ENCODE measurements at places on chromosomes 3 and 15. TPM values are rescaled to one million over a fixed set of nuclear protein-coding genes. Genes with fewer than 3 reads are reported as not detected.

The BFSP2 gene
- total RNA-seq: not detected

DNA sequence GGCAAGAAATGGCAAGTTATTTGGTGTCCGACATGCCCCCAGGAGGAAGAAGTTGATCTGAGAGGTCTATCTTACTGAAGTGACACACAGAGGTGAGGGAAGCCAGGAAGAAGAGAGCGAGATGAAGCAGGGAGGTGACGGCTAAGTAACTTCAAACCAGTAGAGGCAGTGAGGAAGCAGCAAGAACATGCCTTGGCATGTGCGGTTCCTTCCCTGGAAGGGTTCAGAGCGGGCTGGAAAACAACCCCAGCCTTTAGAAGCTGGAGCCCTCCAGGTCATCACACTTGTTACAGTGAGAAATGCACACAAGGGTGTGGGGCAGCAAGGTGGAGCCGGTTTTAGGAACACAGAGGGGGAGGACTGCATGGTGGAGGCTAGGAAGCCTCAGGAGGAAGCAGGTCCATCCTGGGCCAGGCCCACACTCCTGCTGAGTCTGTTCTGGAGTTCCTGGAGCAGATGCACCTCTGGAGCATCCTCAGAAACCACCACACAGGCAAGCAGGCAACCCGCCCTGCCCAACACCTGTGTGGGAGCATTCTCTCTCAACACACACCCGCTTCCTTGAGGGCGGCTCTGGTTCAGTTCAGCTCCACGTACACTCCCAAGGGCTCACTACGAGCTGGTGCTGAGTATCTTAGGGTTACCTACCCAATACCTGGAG lies 47.1 kb downstream of the POC1A start:
- DNase-seq: no peak

GRCh38 chr3:44476181-44476611 lies 1.3 kb downstream of the ZNF445 start:
- DNase-seq: no peak

DNA sequence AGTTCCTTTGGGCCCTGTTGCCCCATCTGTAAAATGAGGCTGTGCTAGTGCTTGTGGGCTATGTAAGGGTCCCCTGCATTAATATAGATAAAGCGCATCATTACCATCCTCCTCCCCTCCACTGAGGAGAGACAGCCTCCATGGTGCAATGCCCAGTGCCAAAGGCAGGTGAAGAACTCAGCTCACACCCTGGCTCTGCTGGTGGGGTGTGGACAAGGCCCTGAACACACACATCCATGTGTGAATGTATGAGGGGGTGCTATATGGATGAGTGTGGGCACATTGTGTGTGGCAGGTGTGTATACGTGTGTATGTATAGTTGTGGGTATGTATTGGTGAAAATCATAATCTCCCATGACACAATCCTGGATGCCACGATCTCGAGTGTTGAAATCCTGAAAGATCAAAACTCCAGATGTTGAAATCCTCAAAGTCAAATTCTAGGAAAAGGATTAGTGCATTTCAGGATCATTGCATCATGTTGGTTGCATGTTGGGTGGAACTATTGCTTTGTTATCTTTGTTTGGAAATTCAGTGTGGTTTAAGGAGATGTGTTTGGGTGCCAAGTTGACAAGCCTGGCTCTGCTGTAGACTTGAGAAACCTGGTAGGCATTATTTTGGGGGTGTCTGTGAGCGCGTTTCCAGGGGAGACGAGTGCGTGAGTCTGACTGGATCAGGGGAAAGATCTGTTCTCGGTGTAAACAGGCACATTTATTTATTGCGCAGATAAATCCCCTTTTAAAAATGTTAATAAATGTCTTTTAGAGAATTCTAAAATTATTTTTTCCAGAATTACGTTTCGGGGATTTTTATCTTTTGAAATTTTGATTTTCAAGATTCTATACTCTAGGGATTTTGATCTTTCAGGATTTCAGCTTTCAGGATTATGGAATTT lies 42.0 kb upstream of the SEC61A1 start:
- no peak for DNase-seq

DNA sequence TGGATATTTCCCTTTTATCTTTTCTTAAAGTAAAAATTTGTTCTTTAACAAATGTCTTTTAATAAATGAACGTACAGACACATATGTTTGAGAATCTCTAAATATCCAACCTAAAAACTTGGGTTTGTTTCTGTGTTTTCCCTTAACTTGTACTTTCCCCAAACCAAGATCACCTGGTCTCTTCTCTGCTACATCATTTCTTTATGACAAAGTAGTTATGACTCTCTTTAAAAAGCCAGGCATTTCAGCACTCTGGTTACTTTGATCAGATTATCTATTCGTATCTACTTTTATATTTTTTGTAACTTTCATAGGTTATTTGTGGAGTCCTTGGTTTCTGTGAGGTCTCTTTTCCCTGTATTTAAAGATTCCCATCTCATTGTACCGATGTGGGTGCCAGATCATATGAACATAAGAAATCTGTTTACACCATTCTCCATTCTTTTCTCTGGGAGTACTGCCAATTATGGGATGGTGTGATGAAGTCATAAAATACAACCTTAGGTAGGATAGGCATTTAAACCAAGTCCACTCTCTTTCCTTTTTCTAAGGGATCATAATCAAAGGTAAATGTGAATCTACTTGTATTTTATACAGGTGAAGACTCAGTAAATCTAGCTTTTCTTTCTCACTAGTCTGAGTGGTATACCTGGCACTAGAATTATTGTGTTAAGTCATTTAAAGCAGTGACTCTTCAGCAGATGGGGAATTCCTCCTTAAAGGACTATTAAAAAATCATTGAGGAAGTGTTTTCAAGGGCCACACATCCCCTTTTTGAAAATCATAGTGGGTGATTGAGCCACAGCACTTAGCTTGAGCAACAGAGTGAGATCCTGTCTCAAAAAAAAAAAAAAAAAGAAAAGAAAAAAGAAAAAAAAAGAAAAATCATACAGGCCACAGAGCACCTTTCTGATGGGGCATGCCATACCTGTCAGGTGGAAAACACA lies 12.4 kb upstream of the NFKBIZ start:
- no peak for DNase-seq

DNA sequence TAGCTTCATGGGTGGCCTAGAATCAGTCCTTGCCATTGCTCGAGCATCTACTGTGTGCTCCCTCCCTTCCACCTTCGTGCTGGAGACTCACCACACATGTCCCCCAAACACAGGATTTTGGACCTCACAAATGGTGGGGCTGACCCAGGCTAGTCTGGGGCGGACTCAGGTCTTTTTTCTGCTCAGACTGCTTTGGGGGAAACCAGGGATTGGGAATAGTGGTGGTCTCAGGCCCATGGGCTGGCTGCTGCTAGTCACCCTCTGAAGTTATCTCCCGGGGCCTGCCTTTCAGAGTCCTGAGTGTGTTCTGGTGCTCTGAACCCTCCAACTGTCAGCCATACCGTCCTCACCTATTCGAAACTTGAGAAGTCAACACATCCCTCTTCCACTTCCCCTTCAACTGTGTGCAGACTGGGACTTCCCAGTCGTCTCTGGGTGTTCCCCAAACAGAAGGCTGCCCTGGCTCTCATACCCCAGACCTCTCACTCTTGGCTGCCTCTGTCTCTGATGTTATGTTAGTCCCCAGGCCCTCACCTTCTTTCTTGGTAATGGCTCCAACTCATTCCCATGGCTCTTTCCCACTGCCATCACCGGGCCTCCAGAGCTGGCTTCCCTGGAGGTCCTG lies 46.0 kb downstream of the PPCDC start:
- no peak for DNase-seq

The ZNF860 gene
- 1.8 TPM for total RNA-seq

DNA sequence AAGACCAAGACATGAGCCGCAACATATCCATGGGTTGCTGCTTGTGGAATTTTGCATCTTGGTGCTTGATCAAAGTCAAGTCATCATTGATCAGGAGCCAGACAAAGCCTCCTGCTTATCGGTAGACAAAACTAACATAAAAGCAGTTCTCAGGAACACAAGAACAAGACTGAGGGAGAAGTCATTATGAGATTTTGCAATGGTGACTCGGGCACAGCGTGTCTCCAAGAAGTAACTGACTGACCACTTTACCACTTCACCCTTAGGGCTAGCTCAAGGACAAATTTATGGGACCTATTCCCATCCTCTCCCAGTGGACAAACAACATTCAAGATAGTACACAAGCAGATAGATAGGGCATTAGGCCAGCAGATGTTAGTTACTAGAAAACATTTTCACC lies 68.1 kb upstream of the LIMD1 start:
- DNase-seq: no peak

DNA sequence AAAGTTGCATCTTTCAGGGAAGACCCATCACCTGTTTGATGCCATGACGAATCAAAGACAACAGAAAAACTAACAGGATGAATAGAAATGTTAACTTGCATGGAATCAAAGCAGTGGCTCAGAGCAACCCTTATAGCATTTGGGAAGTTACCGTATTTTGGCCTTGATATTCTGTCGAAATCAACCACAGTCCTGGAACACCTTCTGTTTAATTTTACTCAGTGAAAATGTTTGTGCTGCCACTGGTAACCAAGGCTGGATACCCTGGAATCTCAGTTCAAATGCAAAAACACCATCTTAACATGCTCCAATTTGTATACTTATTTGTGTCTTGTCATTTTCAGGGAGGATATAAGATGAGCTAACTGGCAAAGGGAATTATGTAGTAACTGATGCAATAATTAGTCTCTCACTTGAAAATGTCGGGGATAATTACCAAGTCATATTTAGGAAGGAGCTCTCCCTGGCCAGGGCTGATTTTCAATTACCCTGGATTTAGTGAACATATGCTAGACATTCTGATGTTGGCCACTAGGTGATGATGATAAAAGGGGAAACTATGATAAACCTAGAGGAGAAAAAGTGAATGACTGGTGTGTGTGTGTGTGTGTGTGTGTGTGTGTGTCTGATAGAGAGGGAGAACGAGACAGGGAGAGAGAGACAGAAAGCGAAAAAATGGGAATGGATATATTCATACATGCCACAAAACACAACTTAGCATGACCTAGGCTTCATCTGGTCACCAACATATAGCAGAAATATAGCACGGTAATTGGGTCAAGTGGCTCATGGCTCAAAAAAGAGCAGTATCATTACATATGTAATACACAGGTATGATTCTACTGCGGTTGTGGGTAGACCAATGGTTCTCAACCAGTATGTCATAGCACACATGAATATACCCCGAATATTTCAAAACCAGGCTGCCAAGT lies 19.0 kb upstream of the PRICKLE2 start:
- DNase-seq: no peak

GRCh38 chr3:65919826-65920225 lies 118.9 kb downstream of the MAGI1 start:
- no peak for DNase-seq

- DNase-seq: no peak
These were observed 62.5 kb downstream of the FAM43A start for GRCh38 chr3:194748225-194748624.

The FXR1 gene
- 97.3 TPM for total RNA-seq

The DTX3L gene
- 20.7 TPM for total RNA-seq

The SAMD7 gene
- not detected for total RNA-seq

DNA sequence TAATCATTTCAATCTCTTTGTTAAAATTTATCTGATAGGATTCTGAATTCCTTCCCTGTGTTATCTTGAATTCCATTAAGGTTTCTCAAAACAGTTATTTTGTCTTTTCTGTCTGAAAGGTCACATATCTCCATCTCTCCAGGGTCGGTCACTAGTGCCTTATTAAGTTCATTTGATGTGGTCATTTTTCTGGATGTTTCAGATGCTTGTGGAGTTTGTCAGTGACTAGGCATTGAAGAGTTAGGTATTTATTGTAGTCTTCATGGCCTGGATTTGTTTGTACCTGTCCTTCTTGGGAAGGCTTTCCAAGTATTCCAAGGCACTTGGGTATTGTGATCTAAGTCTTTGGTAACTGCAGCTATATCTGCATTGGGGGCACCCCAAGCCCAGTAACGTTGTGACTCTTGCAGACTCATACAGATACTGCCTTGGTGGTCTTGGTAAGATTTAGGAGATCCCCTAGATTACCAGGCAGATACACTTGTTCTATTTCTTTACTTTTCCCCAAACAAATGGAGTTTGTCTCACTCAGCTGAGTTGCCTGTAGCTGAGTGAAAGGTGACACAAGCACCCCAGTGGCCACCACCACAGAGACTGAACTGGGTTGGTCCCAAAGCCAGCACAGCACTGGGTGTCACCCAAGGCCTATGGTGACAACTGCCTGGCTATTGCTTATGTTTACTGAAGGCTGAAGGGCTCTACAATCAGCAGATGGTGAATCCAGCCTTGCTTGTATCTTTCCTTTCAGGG lies 18.9 kb upstream of the SLC27A2 start:
- no peak for DNase-seq

GRCh38 chr3:105688821-105689220 lies 180.0 kb downstream of the CBLB start:
- no peak for DNase-seq

DNA sequence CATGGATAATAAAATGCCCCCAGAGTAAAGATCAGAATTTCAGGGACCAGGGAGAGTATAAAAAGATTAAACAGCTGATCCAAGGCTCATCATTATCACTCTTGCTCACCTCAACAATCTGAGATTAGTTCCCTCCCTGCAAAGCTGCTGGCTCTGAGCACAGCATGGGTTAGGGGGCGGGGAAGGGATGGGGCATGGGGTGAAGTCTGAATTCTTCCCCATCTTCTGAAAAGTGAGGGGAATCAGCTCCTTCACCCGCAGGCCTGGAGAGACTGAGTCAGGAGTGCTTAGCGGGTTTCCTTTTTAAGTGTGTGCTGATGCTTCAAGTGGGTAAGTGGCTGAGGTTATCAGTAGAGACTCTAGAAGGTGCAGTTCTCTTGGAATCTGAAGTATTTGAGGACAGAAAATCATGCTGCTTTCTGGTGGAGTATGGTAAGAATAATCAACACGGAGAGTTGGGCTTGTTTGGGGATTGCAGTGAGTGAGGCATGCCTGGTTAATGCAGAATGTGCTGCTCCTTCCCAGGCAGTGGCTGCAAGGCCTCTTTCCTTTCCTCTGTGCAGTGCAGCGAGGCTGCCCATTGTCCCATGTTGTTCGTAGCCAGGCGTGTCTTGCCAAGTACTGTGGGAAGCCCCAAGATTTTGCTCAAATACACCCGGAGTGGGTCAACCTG lies 59.2 kb upstream of the TRAK1 start:
- no peak for DNase-seq

The EPB42 gene
- total RNA-seq: 0.44 TPM

DNA sequence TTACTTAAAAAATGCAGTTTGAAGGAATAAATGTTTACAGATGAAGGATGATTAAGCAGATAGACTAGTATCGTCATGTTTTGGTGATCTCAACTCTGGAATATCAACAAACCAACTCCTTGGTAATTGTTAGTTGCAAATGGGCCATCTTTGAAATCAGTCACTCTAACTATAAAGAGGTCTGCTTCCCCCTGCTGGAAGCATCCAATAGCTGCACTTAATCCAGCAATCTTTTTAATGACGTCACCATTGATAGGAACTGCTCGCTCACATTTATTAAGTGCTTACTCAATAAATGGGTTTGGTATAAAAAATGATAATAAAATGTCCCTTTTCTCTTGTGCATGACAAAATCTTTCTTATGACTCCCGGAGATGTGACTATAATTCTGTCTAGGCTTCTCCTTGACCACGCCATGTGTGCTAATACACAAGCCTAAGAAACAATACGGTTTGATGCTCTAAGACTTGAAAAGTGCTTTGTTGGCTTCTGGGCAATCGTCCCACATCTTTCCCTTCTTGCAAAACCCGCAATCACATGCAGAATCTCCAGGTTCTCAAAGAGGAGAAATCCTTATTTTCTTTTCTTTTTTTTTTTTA lies 227.6 kb upstream of the POU1F1 start:
- DNase-seq: no peak

All from tibial nerve (tissue), 4 donors.